ENCODE measurements at places on chromosomes 11 and 22. TPM values are rescaled to one million over a fixed set of nuclear protein-coding genes. Genes with fewer than 3 reads are reported as not detected.

The VPREB1 gene
- total RNA-seq = not detected

The ELFN2 gene
- total RNA-seq = 4.0 TPM

The IGF2 gene
- total RNA-seq = 42.0 TPM

The OR2AG2 gene
- not detected for total RNA-seq

The MUC6 gene
- not detected for total RNA-seq

The PPME1 gene
- total RNA-seq = 41.1 TPM

The DDI1 gene
- not detected for total RNA-seq

The TTC38 gene
- 46.5 TPM for total RNA-seq

The EFEMP2 gene
- 127 TPM for total RNA-seq

The F2 gene
- not detected for total RNA-seq

The SERPIND1 gene
- not detected for total RNA-seq

The TYMP gene
- total RNA-seq = 74.5 TPM

The TLCD5 gene
- total RNA-seq = 6.0 TPM

The SPTY2D1 gene
- total RNA-seq = 14.2 TPM

The MUC2 gene
- not detected for total RNA-seq

The CCDC15 gene
- total RNA-seq = 1.3 TPM

The DENND6B gene
- 2.2 TPM for total RNA-seq

The SGSM1 gene
- not detected for total RNA-seq

The SPDYC gene
- total RNA-seq = not detected

The CHEK2 gene
- 15.7 TPM for total RNA-seq

The DLG2 gene
- 1.6 TPM for total RNA-seq

The GAB4 gene
- not detected for total RNA-seq

The OR51B2 gene
- total RNA-seq = not detected

The TSPAN32 gene
- not detected for total RNA-seq

The CBLIF gene
- not detected for total RNA-seq

The OR5D16 gene
- not detected for total RNA-seq

The SCN4B gene
- total RNA-seq = 0.56 TPM

The DRG1 gene
- total RNA-seq = 66.3 TPM

The CRYAB gene
- 9.3 TPM for total RNA-seq

The ANKRD42 gene
- total RNA-seq = 7.9 TPM

The FJX1 gene
- 16.7 TPM for total RNA-seq

The OR51B6 gene
- total RNA-seq = not detected

The KIAA0930 gene
- 25.2 TPM for total RNA-seq

The TMEM134 gene
- total RNA-seq = 46.4 TPM

The GPHA2 gene
- total RNA-seq = not detected

The PDGFD gene
- 7.2 TPM for total RNA-seq

The GRAP2 gene
- total RNA-seq = not detected

The ENTHD1 gene
- total RNA-seq = not detected

The SIK2 gene
- total RNA-seq = 10.0 TPM

The PANX2 gene
- total RNA-seq = 0.65 TPM

The THYN1 gene
- 61.4 TPM for total RNA-seq

The TNRC6B gene
- 15.4 TPM for total RNA-seq

All from epithelial cell of alveolus of lung (primary cell).